ENCODE measurements at places on chromosomes 11 and 22.

DNA sequence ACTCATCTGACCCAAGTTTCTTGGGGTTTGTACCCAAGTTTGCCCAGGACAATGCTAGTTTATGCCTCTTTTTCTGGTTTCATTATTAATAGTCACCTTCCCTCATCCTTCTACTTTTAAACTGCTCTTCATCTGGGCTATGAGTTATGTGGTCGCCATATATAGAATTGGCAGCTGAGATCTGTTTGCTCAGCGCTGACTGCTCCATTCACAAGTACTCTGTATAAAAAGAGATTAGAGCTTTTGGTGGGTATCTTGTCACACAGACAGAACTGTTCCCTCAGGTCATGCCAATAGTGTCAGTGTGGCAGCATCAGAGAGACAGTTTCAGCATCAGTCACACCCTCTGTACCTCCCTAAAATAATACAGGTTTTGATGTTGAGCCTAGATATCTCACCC lies 326.0 kb downstream of the RAB38 start:
- no peak for DNase-seq

DNA sequence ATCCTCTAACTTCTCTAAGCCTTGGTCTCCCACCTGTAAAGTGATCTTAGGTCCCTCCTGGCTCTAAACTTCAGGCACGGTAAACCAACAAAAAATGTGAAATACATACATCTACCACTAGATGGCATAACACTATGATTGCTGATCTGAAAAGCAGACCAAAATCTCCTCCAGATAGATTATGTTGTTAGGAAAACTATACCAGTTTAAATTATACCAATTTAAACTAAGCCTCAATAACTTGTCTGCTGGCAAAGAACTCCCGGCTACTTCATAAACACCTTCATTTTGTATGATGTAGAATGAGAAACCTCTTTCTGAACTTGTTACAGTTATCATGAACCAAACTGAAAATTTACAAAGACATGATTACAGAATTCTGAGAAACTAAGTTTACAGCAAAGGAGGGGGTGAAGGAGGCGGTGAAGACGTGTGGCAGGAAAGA lies 85.9 kb downstream of the SBF2 start:
- peak; percentile 55 for DNase-seq

- DNase-seq, result no peak
Measured at GRCh38 chr11:1036303-1036923, at the start of gene MUC6. MUC6 (minus strand) TSS chr11:1036718; CDS start chr11:1036655, 63 bp downstream.

DNA sequence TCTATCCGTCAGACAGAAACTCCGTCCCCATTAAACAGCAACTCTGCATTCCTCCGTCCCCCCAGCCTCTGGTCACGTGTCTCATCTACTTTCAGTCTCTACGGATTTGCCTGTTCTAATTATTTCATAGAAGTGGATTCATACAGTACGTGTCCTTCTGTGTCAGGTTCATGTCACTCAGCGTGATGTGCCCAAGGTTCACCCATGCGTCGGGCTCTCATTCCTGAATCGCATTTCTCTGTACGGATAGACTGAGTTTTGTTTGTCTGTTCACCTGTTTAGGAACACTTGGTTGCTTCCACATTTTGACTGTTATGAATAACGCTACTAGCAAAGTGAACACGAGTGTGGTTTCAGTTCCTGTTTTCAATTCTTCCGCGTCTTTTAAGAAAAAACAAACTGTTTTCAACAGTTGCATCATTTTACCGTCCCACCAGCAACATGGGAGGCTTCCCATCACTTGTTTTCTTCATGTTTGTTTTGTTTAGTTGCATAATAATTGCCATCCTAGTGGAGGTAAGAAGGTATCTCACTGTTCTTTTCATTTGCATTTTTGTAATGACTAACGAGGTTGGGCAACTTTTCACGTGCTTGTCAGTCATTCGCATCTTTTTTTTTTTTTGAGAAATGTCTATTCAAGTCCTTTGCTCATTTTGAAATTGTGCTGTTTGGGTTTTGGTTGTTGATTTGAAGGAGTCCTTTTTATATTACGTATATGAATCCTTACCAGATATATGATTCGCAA lies 8.9 kb upstream of the NLRP6 start:
- DNase-seq, result peak; percentile 96

GRCh38 chr11:35289821-35290220 lies 129.5 kb downstream of the SLC1A2 start:
- no peak for DNase-seq

All from GM12865 (cell line).